ENCODE measurements at places on chromosomes 2 and 18.

GRCh38 chr2:16137080-16137755, 196.9 kb downstream of the MYCN start:
- DNase-seq: no peak

- DNase-seq: no peak
Measured at GRCh38 chr2:106996171-106996769, 110.3 kb upstream of the ST6GAL2 start.

- DNase-seq: no peak
Measured at GRCh38 chr18:66916834-66917233, 312.9 kb upstream of the CDH19 start.

DNA sequence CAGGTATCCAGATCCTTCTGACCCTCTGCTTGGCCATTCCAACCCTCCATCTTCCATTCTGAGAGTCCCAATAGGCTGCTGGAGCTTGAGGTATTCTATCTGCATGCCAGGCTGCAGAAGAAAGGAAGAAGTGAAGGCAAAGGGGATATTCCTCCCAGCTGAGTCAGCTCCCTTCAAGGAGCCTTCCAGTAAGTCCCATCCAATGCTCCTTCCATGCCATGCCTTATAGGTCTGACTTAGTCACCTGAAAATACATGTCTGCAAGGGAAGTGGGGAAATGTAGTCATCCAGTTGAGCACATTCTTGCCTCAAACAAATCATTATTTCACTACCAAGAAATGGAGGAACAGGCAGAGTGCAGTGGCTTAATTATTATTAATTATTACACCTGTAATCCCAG, 464.6 kb downstream of the CNTNAP5 start:
- DNase-seq: no peak

- DNase-seq: no peak
Measured at GRCh38 chr2:3338340-3338739, 39.3 kb downstream of the EIPR1 start.

All from AG08396 (cell line).